ENCODE measurements at places on chromosomes 5 and 9.

- DNase-seq, result no peak
Observed at GRCh38 chr9:117747386-117747970, 43.3 kb downstream of the TLR4 start.

DNA sequence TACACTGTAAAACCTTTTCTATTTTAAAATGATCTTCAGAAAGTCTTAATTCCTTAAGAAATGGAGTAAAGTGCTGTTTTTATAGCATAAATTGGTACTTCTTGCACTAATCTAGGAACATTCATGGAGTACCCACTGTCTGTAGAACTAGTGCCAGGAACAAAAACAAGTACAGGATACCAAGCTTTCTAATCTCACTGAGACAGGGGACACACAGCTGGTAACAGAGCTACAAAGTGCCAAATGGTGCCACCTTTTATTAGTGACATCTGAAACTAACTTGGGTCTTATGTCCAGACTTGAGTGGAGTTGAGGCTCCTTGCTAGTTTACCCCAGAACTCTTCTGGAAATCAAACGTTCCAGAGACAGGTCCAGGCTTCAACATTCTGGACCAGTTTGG is 57.9 kb downstream of the RNF130 start:
- no peak for DNase-seq

- DNase-seq, result no peak
Observed at GRCh38 chr5:72552041-72552557, 44.9 kb upstream of the ZNF366 start.

- DNase-seq, result no peak
Observed at GRCh38 chr5:1797103-1797800, 2.4 kb downstream of the MRPL36 start.

DNA sequence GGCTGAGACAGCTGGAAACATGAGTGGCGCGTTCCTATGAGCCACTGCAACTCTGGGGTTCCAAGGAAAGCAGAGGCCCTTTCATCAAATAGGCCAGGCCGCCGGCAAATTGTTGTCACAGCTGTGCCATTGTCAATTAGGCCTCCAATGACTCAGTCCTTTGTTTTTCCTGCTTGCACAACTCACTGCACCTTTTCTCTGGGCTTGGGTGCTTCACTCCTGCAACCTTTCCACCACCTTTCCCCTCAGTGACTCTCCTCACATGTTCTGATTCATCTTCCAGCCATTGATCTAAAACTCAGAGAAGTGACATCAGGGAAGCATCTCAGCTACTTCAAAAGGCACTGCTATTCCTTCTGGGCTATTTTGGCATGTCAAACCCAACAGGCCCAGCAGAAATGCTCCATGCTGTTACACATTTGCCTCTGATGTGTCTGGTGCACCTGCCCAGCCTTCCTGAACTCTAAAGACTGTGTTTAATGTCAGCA is 653.7 kb downstream of the NR2F1-AS1 start:
- DNase-seq, result no peak

GRCh38 chr5:128378196-128378595 is 159.8 kb downstream of the FBN2 start:
- DNase-seq, result no peak

DNA sequence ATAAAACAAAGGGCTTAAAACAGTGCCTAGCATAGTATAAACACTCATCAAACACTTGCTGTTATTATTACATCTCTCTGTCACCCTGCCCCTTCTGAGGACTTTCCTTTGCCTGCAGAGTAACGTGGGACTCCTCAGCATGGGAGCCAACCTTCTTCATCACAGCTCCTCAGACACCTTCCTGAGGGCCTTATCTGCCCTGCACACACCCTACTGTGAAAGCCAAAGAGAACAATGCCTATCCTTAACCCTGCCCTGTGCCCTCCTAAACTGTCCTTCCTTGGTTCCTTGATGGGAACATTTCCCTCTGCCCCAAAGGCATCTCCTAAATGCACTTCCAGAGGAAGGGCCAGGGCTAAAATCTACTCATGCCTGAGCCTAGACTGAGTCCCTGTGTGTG is 20.6 kb upstream of the HAND1 start:
- no peak for DNase-seq

- no peak for DNase-seq
Observed at GRCh38 chr5:174187481-174187880, 142.0 kb downstream of the NSG2 start.

Measured in spleen (tissue), 13 donors.